ENCODE measurements at places on chromosomes 7 and 10.

DNA sequence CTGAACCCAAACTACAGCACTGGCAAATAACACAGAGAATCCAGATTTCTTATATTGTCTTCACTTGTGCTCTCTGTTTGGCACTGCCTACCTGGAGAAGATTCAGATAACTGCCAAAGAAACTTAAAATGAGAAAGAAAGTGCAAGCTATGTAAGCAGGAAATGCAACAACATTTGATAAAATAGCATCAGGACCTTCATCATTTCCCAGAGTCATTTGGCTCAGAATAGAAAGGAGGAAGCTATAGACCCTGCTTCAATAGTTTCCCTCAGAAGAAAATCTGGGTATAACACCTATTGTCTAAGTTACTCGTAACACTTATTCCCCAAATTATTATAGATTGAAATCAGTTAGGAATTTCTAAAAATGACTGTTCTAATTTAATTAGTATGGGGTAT is 56.2 kb downstream of the CC2D2B start:
- no peak for DNase-seq

GRCh38 chr10:14705548-14706230 is 69.0 kb downstream of the FAM107B start:
- no peak for DNase-seq

DNA sequence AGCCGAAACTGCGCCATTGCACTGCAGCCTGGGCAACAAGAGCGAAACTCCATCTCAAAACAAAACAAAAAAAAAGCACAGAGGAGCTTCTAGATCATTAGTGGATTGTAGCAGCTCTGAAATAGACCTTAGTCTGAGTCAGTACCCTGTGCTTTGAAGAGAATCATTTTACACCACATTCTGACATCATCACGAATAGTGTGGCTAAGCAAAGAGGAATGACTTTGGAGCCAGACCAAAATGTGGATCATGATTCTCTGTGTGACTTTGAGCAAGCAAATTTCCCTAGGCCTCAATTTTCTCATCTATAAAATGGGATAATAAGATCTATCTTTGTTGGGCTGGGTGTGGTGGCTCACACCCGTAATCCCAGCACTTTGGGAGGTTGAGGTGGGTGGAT is 618.9 kb downstream of the CALN1 start:
- no peak for DNase-seq

DNA sequence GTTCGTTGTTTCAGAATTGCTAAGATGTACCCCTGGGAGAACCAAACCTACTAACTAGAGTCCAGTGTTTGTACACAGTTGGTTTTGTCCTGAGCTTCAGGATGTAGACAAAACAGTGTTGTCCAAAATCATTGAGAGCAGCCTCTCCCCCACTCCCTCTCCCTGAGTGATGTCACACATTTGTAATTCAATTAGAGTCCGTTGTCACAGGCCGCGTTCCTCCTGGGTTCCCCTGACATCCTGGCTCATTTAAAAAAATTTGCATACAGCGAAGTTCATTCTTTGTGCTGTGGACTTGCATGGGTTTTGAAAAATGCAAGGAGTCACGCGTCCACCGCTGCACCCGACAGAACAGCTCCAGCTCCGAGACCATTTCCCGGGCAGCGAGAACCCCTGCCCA is 10.3 kb downstream of the GRIFIN start:
- no peak for DNase-seq

GRCh38 chr10:17344206-17344605 is 110.2 kb downstream of the ST8SIA6 start:
- no peak for DNase-seq

DNA sequence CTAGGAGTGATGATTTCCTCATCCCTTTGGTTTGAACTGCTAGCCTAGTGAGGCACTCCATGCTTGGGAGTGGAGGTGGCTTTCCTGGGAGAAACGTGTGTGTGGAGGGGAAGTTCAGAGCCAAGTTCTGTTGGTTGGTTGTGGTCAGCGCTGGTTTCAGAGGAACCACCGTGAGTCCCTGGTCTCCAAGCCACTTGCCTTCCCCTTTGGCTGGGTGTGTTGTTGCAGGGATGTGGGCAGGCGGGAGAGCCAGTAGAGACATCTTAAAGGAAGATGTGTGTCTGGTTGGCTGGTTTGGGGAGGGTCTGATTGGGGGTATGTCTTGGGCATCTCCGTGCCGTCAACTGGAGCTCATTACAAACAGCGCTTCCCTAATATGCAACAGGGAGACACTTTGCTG is 130.8 kb upstream of the TCF7L2 start:
- no peak for DNase-seq

DNA sequence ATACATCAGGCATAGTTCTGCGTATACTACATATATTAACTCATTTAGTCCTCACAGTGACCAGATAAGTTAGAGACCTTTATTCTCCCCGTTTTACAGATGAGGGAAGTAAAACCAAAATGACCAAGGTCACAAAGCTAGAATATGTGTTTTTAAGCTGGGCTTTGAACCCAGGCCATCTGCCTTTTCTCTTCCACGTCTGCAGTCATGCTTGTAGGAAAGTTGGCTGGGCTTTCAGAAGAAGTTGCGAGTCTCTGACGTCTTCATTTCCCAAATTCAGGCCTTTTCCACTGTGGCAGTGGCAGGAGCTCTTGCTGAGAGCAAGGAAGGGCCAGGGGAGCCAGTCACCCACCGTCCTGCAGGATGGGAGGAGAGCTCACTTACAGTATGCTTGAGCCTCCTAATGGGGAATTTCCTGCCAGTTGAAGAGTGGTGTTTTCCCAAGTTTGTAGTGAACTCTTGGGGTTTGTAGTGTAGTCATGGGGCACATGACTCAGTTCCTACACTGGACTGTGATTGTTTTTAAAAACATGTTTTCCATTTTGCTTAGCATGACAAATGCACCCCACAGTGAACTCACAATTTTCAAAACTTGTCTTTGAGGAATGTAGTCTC is 34.2 kb downstream of the CYP17A1 start:
- no peak for DNase-seq

DNA sequence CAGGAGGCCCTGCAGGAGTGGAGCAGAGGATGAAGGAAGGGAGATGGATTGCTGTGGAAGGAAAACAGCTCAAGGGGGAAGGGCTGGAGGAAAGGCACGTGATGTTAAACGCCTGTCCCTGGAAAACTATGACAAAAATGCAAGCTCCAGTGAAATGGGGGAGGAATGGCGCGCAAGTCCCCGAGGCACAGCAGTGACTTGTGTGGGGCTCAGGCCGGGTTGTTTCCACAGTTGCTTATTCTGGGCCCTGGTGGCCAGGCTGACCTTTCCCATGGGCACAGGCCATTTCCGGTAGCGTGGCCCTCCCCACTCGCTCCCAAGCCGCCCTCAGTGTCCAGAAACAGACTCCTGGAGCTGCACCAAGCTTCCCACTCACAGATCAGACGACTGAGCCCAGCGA is 68.1 kb upstream of the PDGFA start:
- DNase-seq = no peak

DNA sequence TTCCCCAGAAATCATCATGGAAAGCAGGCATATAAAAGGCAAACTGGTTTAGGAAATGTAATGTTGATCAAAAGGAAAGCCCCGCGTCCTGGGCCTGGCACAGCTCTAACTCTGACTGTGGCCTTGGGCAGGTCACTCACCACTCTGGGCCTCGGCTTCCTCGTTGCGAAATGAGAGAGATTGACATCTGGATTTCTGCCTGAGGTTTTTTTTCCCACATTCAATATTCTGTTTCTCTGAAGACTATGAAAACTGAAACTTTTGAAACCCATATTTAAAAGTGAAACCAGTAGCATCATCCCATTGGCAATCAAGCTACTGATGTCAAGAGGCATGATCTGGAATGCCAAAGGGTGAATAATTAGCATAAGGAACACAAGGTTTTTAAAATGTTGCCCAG is 369.7 kb upstream of the NPVF start:
- no peak for DNase-seq

DNA sequence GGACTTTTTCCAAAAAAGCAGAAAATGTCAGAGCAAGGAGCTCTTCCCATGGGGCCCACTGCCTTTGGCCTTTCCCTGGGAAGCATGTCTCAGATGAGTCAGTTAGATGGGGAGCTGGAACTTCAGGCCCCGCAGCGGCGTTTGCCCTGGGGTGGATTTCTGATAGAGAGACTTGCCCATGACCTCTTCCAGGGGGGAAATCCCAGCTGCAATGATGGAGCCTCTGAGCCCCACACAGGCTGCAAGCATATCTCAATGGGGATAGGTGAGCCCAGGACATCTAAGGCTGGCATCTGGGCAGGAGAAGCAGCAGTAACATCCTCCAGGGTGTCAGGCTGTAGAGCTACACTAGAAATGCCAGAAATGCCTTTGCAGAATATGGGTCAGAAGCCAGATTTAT is 269.2 kb upstream of the TCERG1L start:
- no peak for DNase-seq

GRCh38 chr10:26939962-26940354 is 79.2 kb upstream of the ABI1 start:
- DNase-seq = no peak

DNA sequence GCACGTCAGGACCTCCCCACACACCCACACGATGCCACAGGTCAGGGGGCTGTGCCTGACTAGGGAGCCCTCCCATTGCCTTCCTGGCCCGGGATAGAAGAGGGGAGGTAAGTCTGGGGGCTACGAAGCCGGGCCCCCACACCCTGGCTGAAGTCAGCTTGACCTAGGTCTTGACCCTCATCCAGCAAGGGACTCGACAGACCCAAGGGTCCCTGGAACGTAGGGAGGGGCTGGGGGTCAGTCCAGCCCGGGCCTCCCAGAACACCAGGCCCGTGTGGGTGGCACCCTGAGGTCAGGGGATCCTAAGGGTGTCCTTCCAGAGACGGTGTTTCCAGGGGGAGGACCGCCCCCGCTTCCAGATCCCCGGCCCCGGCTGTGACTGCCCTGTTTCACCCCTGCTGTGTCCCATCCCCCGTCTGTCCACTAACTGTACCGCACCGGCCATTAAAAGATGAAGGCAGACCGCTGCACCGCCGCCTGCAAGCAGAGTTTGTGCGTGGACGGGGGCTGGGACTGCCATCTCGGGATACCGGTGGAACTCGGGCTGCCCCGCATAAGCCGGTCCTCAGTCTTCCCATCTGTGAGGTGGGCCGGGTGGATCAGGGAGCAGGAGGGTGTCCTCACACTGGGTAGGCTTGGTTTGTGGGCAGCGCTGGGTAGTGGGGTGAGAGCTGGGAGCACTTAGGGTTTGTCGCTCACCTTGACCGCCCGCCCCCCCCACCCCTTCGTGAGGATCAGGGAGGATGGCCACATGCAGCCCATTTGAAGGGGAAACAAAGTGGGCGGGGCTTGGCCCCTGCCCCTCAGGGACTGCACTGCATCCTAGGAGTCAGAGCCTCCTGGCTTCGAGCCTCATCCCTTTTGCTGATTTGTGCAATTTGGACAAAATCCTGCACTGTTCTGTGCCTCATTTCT is 21.1 kb downstream of the SLC29A4 start:
- no peak for DNase-seq

DNA sequence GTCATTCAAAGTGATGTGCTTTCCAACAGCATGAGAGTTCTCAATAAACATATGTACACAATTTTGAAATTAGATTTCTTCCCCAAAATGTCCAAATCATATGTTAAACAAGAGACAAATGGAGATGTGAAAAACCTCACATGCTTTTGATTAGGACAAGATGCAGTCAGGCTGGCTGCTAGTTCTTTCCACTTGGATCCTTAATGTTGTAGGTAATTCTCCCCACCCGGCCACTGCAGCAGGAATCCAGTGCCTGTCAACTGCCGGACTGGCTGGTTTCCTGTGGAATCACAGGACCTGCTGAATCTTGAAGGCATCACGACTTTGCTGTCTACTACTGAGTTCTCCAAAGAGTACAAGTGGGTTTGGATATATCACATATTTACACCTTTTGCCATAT is 138.6 kb upstream of the AKR1E2 start:
- no peak for DNase-seq

GRCh38 chr10:102394801-102395399 is 605 bp upstream of the NFKB2 start:
- peak; percentile 73 for DNase-seq

- no peak for DNase-seq
Measured at GRCh38 chr10:76231286-76231934, 800.0 kb downstream of the LRMDA start.
